ENCODE measurements at places on chromosomes 16 and 17.

GRCh38 chr17:72882426-72882825 is 210.1 kb downstream of the SLC39A11 start:
- DNase-seq, result no peak

GRCh38 chr16:69579783-69580481 is 14.2 kb downstream of the NFAT5 start:
- DNase-seq, result no peak

DNA sequence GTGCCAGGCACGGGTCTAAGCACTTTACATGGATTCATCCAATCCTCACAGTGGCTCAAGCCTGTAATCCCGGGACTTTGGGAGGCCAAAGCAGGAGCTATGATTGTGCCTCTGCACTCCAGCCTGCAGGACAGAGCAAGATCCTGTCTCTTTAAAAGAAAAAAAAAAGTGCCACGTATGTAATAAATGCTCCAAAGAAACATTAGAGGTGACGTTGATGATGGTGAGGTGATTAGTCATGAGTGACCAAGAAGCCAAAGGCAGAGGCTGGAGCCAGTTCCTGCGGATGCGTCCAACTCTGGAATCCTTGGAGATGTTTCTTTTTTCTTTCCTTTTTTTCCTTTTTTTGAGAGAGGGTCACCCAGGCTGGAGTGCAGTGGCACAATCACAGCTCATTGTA is 59.4 kb upstream of the SIAH1 start:
- DNase-seq, result no peak

DNA sequence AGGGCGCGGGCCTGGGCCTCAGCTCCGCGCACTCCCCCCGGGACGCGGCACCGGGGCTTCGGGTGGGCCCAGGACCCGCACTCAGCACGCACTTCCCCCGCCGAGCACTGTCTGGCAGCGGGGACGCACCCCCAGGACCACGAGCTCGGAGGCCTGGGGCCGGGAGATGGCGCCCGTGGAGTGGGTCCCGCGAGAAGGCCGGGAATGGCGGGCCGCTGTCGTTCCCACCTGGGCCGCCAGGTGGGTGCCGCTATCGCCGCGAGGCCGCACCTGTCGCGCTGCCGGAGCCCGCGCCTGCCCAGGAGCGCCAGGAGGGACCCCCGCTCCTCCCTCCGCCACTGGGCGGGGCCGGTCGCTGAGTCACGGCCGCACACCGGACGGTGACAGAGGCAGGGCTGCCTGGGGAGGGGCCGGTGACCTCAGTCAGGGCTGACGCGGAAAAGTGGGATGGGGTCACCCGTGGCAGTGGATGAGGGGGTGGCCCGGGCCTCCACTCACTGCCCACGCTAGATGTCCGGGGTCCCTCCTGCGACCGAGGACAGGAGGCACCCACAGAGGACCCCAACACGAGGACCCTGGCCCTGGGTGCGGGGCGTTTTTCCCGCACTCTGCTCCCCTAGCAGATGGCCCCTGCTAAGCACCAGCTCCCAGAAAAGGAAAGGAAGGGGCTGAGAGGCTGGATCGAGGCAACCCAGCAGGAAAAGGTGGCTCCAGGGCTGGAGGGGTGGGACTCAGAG is 6.9 kb upstream of the ACTG1 start:
- DNase-seq, result no peak

DNA sequence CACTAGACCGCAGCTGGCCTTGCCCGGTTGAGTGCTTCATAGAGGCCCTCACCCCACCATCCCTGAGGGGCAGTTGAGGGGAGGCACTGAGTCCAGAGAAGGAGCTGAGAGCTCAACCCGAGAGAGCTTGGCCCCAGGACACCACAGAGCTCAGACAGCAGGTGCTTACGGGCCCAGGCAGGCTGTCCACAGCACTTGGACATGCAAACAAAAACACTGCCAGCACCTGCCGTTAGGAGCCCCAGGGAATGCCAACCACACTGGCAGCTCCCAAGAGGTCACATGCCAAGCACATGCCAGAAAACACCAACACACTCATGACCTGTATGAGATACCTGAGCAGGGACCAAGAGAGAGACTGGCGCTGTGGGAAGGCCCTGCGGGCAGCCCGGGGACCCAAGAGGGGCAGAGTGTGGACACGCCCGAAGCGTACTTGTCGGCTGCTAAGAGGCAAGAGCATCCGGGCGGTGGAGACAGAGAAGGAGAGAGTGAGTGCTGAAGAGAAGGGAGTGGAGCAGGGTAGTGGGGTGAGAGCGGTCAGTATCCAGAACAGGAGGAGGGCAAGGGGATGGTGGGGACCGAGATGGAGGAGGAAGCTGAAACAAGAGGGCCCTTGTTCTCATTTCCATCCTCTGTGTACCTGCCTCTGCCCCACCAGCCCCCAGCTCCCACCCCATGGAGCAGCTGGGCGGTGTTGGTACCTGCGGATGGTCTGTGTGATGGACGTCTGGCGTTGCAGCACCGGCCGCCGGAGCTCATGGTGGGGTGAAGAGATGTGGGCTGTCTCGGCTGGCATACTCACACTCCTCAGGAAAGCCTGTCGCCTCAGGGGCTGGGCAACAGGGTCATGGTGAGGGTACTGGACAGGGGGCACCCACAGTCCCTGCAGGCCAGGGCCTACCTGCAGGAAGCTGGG is 8.2 kb downstream of the RHBDF1 start:
- DNase-seq, result no peak

DNA sequence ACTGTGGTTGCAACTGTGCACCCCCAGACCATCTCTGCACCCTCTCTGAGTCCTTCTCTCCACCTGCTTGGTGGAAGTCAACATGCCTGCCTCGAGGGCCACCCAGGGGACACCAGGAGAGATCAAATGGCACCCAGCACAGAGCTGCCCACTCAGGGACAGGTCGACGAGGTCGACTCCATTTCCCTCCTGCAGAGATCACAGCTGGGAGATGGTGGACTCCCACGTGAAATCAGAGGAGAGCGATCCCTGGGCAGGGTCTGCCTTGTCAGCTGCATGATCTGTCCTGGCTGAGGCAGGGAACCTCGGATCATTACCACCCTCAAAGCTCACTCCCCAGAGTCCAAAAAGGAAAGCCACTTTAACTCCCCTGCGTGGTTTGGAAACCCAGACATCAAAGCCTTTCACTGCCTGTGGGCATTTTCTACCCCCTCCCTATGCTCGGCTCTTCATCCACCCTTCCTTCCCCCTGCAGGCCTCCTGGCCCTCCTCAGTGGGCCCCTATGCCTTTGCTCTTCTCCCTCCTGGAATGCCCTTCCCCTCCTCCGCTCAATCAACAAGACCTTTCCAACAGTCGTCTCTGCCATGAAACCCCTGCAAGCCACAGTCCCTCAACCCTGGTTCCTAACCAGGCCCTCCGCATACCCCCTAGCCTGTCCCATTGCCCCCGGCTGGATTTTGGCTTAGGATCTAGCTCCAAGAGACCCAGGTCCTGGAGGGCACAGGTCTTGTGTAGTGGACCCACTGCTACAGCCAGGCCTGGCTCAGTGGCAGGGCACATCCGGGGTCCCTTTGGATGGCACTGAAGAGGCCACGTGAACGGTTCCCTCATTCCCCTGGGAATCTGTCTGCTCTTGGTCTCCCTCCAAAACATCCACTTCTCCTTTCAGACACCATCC is 103.8 kb upstream of the RPL38 start:
- no peak for DNase-seq

GRCh38 chr17:74968361-74968780 is 4.2 kb downstream of the HID1 start:
- DNase-seq, result peak; percentile 13

- DNase-seq, result no peak
These were observed 658.4 kb downstream of the TOX3 start for GRCh38 chr16:51888534-51888933.

DNA sequence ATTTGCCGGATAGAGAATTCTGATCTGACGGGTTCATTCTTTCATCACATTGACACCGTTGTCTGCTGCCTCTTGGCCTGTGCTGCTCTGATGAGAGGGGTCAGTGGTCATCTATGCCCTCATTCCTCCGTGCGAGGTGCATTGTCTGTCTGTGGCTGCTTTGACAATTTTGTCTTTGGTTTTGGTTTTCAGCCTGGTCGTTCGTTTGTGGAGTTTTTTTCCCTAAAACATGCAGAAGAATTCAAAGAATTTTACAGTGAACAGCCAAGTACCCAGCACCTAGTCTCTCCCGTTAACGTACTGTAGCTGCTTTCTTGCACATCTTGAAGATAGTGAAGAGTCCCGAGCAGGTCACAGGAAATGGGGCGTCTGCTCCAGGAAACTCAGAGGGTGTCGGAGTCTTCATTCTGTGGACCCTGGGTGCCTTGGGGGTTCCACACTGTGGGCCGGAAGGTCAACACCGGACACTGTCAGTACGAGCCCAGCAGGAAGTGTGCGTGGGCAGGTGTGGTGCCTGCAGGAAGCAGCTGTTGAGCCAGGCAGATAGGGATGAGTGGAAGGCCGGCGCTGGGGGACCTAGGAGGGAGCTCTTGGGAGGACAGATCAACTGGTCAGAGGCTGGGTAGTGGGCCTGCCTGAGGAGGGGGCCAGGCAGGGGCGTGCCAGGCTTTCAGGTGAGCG is 28.2 kb downstream of the CRAMP1 start:
- no peak for DNase-seq
